ENCODE measurements at places on chromosomes 7 and 10. TPM values are rescaled to one million over a fixed set of nuclear protein-coding genes. Genes with fewer than 3 reads are reported as not detected.

PIK3CG gene
- polyA plus RNA-seq: 1.8 TPM

RPEL1 gene
- polyA plus RNA-seq: 0.19 TPM

OPN4 gene
- polyA plus RNA-seq: 1.4 TPM

VAX1 gene
- 0.08 TPM for polyA plus RNA-seq

CTNNA3 gene
- polyA plus RNA-seq: 12.8 TPM

SPDYE6 gene
- 1.5 TPM for polyA plus RNA-seq

DDX50 gene
- polyA plus RNA-seq: 47.0 TPM

PTPRZ1 gene
- 12.7 TPM for polyA plus RNA-seq
